Activated CD4-positive, alpha-beta T cell treated with anti-CD3 and anti-CD28 coated beads, Interleukin-2, amount 50 U/mL, for 16 hours (primary cell): ENCODE measurements at places on chromosomes 6 and 20.

DNA sequence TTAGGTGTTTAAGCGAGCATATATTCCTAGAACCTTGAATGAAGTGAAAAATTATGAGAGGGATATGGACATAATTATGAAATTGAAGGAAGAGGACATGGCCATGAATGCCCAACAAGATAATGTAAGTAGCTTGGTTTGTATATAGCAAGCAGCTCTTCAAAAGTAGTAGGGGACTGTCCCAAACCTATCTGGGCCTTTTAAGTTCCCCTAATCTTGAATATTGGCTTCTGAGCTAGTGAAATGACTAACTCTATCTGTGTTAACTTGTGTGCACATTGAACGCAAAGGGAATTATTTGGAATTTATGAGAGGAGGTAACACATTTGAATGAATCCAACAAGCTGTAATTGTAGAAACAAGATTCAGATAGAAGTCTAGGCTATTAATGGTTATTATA is 21.7 kb downstream of the RIOK1 start:
- DNase-seq = no peak

DNA sequence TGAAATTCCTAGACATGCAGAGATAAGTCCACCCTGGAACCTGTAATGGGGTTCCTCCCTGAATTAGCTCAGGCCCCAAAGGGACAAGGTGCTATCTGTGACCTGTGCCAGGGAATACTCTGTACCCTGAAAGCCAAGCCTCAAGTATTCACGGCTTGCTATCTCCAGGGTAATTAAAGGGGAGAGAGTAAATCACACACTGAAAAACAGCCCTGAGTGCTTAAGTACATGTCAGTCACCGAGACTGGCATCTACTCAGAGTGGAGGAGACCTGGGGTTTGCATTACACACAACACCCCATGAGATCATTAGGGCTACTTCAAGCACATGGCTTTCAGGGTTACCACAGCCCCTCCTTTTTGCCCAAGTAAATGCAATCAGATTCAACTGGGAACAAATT is 188.1 kb downstream of the CD83 start:
- no peak for DNase-seq

DNA sequence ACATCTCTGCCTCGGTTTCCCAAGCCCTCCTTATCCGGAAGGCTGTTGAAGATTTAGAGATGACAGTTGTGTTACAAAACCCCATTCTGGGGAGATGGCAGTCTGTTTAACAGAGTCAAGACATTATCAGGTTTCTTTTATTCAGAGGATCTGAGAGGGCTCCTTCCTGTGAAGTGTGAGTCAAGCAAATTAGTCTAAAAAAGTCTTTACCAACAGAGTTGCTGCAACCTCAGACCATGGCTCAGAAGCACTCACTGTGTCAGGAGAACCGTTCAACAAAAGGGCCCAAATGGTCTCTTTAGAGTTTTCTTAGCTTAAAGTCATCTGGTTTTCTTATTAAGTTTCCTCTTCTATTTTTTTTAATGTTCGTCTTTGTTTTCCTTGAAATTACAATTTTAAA is 717.8 kb downstream of the EPM2A start:
- DNase-seq = peak; percentile 16

- no peak for DNase-seq
Observed at GRCh38 chr20:37108676-37109075, 12.9 kb upstream of the RBL1 start.

- no peak for DNase-seq
Observed at GRCh38 chr20:51533291-51534172, 9.0 kb downstream of the NFATC2 start.

DNA sequence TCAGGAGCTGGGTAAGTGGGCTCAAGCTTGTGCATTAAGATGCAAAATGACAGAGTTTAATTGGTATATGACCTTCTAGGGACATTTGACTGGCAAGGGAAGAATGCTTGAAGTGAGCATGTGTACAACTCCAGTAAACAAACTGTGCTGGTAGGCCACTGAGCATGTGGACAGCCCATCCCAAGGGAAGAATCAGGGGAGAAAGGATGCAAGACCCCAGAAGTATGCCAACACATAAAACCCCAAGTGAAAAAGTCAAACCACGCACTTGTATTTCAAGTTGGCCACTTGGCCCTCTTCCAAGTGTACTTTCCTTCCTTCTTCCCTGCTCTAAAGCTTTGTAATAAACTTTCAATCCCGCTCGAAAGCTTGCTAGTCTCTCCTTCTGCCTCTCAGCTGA is 10.4 kb upstream of the THBD start:
- DNase-seq = no peak
